CD8-positive, alpha-beta memory T cell (primary cell): ENCODE measurements at places on chromosomes 5 and 9. TPM values are rescaled to one million over a fixed set of nuclear protein-coding genes. Genes with fewer than 3 reads are reported as not detected.

EGFL7 gene
- 0.40 TPM for polyA plus RNA-seq

THBS4 gene
- polyA plus RNA-seq = not detected

CD180 gene
- not detected for polyA plus RNA-seq

PHYHD1 gene
- polyA plus RNA-seq = 0.64 TPM

FOXD4L4 gene
- polyA plus RNA-seq = not detected
